WTC11 (cell line): ENCODE measurements at places on chromosomes 5 and 9. TPM values are rescaled to one million over a fixed set of nuclear protein-coding genes. Genes with fewer than 3 reads are reported as not detected.

The C5 gene
- 0.57 to 0.71 TPM (median 0.62 TPM) in 3 replicates for total RNA-seq

The TIMD4 gene
- total RNA-seq = 0.13 TPM in 1 of 3 replicates, not detected in the others

The LCN10 gene
- total RNA-seq = 2.4 to 3.7 TPM (median 3.3 TPM) in 3 replicates

The TXNDC8 gene
- total RNA-seq = not detected in 3 replicates

The PIP5K1B gene
- 5.2 to 6.0 TPM (median 5.7 TPM) in 3 replicates for total RNA-seq

The TMEM232 gene
- 1.3 to 1.8 TPM (median 1.4 TPM) in 3 replicates for total RNA-seq

GRCh38 chr5:4855036-4855435 is 285.1 kb upstream of the ADAMTS16 start:
- H3K27me3 ChIP-seq = no peaks in the 10 kb centered on the region
- DNase-seq = no peak
- H3K4me1 ChIP-seq = peaks cover 14% of the 10 kb centered on the region
- H3K27ac ChIP-seq = no peak overlapping the region
- H3K36me3 ChIP-seq = no peaks in the 10 kb centered on the region

- H3K27me3 ChIP-seq = no peaks in the 10 kb centered on the region
- DNase-seq = no peak
- H3K36me3 ChIP-seq = peaks cover 38% of the 10 kb centered on the region
- H3K27ac ChIP-seq = peak overlapping the region; percentile 36
Observed at GRCh38 chr5:66170195-66170919, 26.3 kb downstream of the SREK1 start.

DNA sequence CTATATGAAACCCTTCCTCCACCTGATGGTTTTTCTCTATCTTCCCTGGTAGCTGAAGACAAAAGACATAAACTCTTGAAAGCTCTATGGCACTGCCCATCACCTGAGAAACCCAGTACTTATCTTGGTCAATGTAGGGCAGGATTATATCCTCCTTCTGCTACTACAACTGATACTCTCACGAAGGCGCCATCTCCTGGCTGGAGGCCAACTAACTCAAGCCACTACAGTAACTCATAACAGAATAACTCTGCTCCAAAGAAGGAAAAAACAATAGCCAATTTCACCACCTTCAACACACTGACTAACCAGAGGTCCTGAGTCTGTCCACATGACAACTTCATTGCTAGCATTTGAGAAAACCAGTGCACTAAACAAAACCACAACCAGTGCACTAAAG is 409.2 kb downstream of the CETN3 start:
- H3K4me3 ChIP-seq = no peak overlapping the region
- peaks cover 23% of the 10 kb centered on the region for H3K27me3 ChIP-seq
- peak; percentile 34 for DNase-seq
- H3K27ac ChIP-seq = no peak overlapping the region
- peaks cover 17% of the 10 kb centered on the region for H3K4me1 ChIP-seq

DNA sequence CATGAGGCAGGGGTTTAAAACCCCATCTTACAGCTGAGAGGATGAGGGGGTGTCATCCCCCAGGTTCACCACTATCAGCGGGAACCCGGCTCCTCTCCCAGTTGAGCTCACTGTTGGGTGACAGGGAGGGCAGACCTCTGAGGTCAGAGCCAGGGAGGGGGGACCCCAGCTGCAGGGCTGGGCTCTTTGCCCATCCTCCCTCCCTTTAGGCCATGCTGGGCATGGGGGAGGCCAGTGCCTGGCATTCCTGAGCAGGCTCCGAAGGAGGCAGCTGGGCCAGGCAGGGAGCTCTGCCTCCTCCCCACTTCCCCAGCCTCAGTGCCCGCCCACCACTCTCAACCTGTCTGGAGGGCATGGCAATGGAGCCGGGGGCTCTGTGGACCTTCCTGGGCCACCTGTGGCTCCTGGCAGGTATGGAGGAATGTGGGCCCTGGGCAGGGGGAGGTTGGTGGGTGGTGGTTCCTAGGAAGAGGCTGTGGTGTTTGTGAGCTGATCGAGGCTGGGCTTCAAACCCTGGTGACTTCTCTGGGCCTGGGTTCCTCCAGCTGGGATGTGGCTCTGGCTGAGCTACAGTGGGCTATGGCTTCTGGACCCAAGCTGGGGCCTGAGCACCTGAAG is 12.6 kb downstream of the CRB2 start:
- H3K4me1 ChIP-seq = peaks cover 14% of the 10 kb centered on the region
- no peak for DNase-seq
- H3K36me3 ChIP-seq = no peaks in the 10 kb centered on the region
- no peak overlapping the region for H3K27ac ChIP-seq

GRCh38 chr5:89005990-89006389 is 123.0 kb upstream of the MEF2C start:
- no peak for DNase-seq
- H3K4me3 ChIP-seq = no peak overlapping the region
- H3K36me3 ChIP-seq = peaks cover 6% of the 10 kb centered on the region
- H3K4me1 ChIP-seq = peaks cover 8% of the 10 kb centered on the region

DNA sequence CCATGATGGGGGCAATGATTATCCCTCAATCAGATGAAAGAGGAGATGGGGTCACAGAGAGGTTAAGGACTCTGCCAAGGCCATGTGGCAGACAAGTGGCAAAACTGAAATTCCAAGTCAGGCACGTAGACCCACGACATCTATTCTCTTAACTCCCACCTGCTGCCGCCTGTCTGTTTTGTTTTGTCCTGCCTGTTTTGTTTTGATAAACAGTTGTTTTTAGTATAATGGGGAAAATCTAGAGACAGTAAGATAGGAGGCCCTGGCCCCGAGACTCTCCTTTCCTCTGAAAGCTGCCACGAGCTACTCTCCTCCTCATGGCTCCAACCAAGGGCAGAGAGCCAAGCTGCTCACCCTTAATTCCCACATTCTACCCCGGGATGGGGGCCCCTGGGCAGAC is 4.9 kb downstream of the FSTL4 start:
- no peak for DNase-seq
- no peak overlapping the region for H3K4me3 ChIP-seq
- no peaks in the 10 kb centered on the region for H3K36me3 ChIP-seq
- peaks cover 34% of the 10 kb centered on the region for H3K27me3 ChIP-seq
- no peak overlapping the region for H3K27ac ChIP-seq
- H3K4me1 ChIP-seq = peaks cover 23% of the 10 kb centered on the region

GRCh38 chr5:176844706-176845391 is 34.5 kb downstream of the UNC5A start:
- DNase-seq = no peak
- peaks cover 6% of the 10 kb centered on the region for H3K27me3 ChIP-seq
- H3K4me3 ChIP-seq = no peak overlapping the region
- peaks cover 8% of the 10 kb centered on the region for H3K4me1 ChIP-seq
- no peaks in the 10 kb centered on the region for H3K36me3 ChIP-seq

DNA sequence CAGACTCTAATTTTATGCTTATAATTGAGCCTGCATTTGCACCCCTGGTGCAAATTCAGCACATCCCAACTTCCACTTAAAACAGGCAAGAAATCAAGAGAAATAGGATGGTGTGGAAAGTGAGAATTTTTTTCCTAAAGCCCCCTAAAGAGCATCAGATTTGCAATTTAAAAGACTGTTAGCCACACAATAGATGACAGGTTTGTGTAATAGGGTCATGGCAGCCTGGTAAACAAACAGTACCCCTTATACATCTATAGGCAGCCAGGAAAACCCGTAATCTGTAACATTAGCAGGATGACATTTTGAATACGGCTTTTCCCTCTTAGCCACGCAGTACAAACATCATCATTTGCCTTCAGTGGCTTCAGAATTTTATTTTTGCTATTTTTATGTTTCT is 17.2 kb downstream of the EBF1 start:
- peaks cover 27% of the 10 kb centered on the region for H3K4me1 ChIP-seq
- H3K27me3 ChIP-seq = peaks cover 19% of the 10 kb centered on the region
- H3K36me3 ChIP-seq = no peaks in the 10 kb centered on the region
- no peak overlapping the region for H3K27ac ChIP-seq
- DNase-seq = no peak

DNA sequence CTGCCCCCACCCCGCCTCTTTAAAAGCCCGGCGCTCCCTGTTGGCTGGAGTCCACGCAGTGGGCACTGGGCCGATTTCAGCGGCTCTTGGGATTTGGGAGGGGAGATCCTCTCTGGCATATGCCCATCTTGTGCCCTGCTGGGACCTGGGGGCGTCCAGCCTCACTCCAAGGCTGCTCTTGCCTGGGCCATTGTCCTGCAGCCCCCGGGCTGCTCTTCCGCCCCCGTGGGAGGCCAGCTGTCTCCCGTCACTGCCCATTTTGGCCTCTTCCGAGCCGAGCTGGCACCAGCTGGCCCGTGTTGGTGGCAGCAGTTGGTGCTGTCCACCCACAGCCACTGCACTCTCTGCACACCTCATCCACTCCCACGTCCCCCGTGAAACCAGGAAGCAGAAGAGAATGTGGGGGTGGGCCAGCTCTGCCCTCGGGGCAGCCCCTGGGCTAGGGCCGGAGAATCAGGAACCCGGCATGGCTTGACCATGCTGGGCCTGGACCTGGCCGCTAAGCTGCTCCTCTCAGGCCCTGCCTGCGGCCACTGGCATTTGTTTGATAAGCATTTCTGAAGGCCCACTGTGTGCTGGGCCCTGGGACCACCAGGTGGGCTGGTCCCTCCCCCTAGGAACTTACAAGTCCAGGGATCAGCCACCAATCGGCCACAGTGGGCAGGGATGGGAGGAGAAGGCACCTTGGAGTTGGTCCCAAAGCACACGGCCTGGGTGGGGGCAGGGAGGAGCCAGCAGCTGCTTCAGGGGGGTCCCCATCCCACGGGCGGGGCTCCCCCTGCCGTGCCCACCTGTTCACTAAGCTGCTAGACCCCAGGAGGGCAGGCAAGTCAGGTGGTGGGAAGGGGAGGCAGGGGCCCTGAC is 2.2 kb downstream of the C8G start:
- H3K36me3 ChIP-seq = no peaks in the 10 kb centered on the region
- DNase-seq = no peak
- H3K4me1 ChIP-seq = peaks cover 10% of the 10 kb centered on the region
- no peak overlapping the region for H3K27ac ChIP-seq
- H3K4me3 ChIP-seq = no peak overlapping the region

GRCh38 chr5:173331956-173332479 is 3.8 kb upstream of the STC2 start:
- no peak overlapping the region for H3K27ac ChIP-seq
- H3K36me3 ChIP-seq = no peaks in the 10 kb centered on the region
- peaks cover 27% of the 10 kb centered on the region for H3K4me1 ChIP-seq
- H3K27me3 ChIP-seq = peaks cover 8% of the 10 kb centered on the region
- no peak overlapping the region for H3K4me3 ChIP-seq
- peak; percentile 89 for DNase-seq

DNA sequence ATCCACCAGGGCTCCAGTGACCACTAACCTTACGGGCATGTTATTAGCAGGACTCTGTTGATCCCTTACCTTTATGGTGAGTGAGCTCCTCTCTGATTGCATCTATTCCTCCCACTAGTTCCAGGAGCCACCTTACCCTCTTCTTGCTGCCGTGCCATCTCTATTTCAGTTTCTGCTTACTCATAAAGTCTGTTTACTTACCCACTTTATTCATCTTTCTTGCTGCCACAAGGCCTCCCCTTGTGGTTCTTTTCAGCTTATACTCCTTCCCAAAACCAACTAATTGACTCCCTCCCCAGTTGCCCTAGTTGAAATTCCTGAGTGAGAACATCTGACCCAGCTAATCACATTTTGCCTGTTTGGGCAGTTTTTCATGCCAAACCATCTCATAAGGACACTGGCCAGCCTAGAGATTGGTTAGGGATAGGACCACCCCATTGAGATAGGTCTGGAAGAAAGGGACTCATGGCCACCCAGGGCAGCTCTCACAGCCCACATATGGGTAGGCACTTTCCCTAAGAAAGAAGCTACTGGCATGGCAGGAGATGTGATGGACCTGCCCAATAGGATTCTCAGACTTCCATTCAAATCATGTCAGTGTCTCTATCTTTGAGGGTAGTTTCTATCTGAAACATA is 412.7 kb downstream of the EFNA5 start:
- H3K36me3 ChIP-seq = peaks cover 14% of the 10 kb centered on the region; the same call in 1 of the 2 replicates
- no peaks in the 10 kb centered on the region for H3K4me1 ChIP-seq
- no peak for DNase-seq
- no peaks in the 10 kb centered on the region for H3K27me3 ChIP-seq
- no peak overlapping the region for H3K4me3 ChIP-seq

DNA sequence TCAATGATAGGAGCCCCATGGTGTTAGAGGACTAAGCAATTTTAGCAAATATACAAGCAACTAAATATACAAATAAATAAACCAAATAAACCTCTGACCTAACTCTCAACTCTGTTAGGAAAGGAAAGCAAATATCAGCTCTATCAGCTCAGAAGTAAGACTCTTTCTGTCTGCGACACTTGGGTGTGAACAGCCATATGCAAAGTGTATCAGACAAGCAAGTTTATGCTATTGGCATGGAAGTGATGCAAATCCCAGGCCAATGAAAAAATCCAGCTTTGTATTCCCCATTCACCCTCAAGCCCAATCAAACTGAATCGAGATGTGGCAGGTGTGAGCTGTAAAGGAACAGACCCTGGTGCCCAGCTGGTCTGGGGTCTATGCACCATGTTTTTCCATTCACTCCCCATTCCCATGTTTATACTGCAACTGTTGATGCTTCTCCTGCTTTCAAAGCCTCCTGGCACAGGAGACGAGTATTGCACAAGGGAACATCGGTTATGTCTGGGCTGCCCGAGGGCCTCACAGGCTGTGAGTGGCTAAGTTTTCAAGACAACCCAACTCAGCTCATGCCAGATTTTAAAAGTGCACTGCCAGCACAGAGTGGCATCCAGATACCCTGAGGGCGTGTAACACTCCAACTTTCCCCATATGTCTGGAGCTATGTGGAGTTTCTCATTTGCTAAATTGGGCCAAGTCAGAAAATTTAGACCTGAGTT is 73.1 kb downstream of the FEM1C start:
- H3K36me3 ChIP-seq = no peaks in the 10 kb centered on the region
- no peak for DNase-seq
- H3K4me1 ChIP-seq = peaks cover 16% of the 10 kb centered on the region
- H3K4me3 ChIP-seq = no peak overlapping the region
- H3K27ac ChIP-seq = no peak overlapping the region
- no peaks in the 10 kb centered on the region; the same call in none of the 2 replicates for H3K27me3 ChIP-seq

GRCh38 chr5:60077292-60077691 is 183.8 kb upstream of the PDE4D start:
- 0 out of 2 replicates have a peak, but pooled peaks cover 4% of the 10 kb centered on the region for H3K27me3 ChIP-seq
- no peak for DNase-seq
- no peak overlapping the region for H3K4me3 ChIP-seq
- no peaks in the 10 kb centered on the region for H3K36me3 ChIP-seq

DNA sequence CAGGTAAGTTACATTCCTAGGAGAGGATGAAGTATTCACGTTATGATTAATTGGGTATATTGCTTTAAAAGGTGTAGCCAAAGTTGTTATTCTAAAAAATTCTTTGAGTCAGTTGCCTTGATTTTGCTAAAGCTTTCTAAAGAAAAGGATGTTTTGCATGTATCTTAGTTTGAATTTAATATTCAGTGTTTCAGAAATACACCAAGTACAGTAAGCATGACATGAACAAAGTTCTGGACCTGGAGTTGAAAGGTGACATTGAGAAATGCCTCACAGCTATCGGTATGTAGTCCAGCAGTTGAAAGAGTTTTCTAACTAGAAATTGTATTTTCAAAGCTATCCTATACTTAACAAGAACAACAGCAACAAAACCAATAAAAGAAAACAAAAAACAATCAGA is 14.2 kb downstream of the ANXA1 start:
- H3K27ac ChIP-seq = no peak overlapping the region
- no peak for DNase-seq
- H3K27me3 ChIP-seq = no peaks in the 10 kb centered on the region
- H3K4me1 ChIP-seq = peaks cover 13% of the 10 kb centered on the region
